Hepatocyte (in vitro differentiated cells): ENCODE measurements at places on chromosomes 1 and 21. TPM values are rescaled to one million over a fixed set of nuclear protein-coding genes. Genes with fewer than 3 reads are reported as not detected.

DNA sequence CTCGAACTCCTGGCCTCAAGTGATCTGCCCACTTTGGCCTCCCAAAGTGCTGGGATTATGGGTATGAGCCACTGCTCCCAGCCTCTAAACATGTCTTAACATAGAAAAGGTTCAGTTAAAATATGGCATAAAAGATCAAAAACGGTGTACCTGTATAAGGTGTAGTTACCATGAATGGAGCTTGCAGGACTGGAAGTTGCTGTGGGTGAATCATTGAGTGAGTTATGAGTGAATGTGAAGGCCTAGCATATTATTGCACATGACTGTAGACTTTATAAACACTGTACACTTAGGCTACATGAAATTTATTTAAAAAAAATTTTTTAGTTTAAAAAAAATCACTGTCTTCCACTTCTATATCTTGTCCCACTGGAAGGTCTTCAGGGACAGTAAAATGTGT lies 15.7 kb downstream of the ABCD3 start:
- no peak overlapping the region for H3K4me3 ChIP-seq
- DNase-seq: no peak
- H3K36me3 ChIP-seq: no peaks in the 10 kb centered on the region
- no peak overlapping the region for H3K27ac ChIP-seq

DNA sequence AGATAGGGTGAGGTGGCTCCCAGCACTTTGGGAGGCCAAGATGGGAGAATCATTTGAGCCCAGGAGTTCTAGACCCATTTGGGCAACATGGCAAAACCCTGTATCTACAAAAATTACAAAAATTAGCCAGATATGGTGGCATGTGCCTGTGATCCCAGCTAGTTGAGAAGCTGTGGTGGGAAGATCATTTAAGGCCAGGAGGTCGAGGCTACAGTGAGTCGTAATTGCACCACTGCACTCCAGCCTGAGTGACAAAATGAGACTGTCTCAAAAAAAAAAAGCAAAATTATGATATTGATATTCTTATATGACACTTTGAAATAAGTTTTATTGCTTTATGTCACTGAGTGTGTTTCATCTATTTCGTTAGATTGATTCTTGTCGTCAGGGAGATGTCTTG lies 7.4 kb downstream of the ACADM start:
- H3K27ac ChIP-seq: no peak overlapping the region
- H3K4me1 ChIP-seq: peaks cover 4% of the 10 kb centered on the region
- no peak overlapping the region for H3K4me3 ChIP-seq
- H3K27me3 ChIP-seq: no peaks in the 10 kb centered on the region

The HEYL gene
- total RNA-seq: 9.0 and 10.9 TPM in 2 replicates

GRCh38 chr1:243508303-243508713 lies 252.5 kb downstream of the SDCCAG8 start:
- no peaks in the 10 kb centered on the region for H3K27me3 ChIP-seq
- H3K4me3 ChIP-seq: no peak overlapping the region
- no peak for DNase-seq
- no peaks in the 10 kb centered on the region for H3K36me3 ChIP-seq
- H3K27ac ChIP-seq: no peak overlapping the region

DNA sequence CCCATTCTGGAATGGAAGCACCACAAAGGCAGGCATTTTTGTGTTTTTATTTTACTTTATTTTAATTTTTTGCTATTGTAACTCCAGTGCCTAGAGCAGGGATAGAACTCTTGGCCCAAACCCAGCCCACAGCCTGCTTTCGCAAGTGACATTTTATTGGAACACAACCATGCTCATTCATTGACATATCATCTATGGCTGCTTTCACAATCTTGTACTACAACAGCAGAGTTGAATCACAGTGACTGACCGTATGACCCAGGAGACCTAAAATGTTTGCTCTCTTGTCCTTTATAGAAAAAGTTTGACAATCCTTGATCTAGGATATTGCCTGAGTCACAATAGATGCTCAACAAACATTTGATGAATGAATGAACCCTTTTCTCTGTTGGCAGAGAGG lies 83.9 kb upstream of the ATP1A1 start:
- DNase-seq: no peak
- H3K27ac ChIP-seq: no peak overlapping the region
- no peaks in the 10 kb centered on the region for H3K27me3 ChIP-seq
- no peaks in the 10 kb centered on the region for H3K36me3 ChIP-seq
- H3K4me1 ChIP-seq: peaks cover 39% of the 10 kb centered on the region
- no peak overlapping the region for H3K4me3 ChIP-seq

DNA sequence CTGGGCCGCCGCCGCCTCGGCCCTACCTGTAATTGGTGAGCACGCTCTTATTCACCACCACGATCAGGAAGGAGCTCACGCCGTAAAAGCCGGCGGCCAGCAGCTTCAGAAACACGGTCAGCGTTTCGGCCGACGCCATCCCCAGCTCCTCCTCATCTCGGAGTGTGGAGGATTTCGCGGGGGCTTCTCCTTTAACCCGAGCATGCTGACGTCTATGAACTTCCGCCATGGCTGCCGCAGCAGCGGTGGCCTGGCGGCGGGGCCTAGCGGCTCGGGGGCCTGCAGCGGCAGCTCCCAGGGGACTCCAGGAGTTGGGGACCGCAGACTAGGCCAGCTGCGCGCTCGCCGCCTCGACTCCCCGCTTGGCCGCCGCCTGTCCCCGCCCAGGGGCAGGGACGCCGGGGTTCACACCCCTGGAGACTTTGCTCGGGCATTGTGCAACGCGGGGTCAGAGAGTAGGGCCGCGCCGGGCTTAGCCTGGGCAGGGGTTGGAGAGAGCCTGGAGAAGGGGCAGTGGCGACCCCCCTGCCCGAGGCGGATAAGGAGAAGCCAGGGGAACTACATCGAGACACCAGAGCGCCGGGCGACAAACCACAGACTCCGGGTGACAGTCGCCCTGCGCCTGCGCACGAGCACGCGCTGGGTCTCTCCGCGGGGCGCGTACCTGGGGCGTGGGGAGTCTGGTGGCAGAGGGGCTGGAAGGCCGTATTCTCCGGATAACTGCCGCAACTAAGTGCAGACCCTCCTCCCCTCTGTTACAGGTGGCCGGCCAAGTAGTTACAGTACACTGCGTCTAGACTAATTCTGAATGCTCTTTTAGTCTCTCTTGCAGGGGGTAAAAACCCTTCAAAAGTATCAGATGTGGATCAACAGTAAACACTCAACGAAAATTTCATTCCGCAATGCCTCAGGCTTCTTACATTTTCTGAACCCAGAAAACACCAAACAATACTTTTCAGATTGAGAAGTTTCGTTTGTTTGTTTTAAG lies at the start of gene SLC35D1:
TSS of gene SLC35D1 (minus strand) at position 364 of the 988 bp plus-strand sequence. CDS start at position 229, 135 bp downstream.
- peak within 1 kb of the TSS; percentile 87 for H3K4me3 ChIP-seq
- no peaks in the 10 kb centered on the region for H3K27me3 ChIP-seq
- H3K27ac ChIP-seq: peak within 1 kb of the TSS; percentile 100

DNA sequence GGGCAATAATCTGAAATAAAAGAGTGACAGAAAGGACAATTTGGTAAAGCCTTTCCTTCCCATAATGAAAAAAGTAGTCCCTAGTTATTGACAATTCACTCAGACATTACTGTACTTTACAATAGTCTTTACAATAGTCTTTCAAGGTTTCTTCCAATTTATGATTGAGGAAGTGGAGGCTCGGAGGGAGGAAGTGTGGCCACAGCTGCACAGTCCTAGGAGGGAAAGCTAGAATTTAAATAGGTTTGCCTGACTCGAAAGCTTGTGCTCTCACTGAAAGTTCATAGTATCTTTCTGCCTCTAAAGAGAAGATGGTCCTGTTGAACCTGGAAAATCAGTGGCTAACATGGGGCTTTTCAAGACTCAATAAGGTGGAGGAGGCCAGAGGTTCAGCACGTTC lies 203.2 kb downstream of the SDCCAG8 start:
- H3K4me3 ChIP-seq: no peak overlapping the region
- no peaks in the 10 kb centered on the region for H3K36me3 ChIP-seq
- DNase-seq: no peak
- H3K27ac ChIP-seq: no peak overlapping the region
- no peaks in the 10 kb centered on the region for H3K4me1 ChIP-seq

The INAVA gene
- total RNA-seq: 40.5 and 51.0 TPM in 2 replicates
